ENCODE measurements at places on chromosomes 6 and 20.
A peak's percentile ranks its signal among the peaks of the same experiment; 100 is the strongest.

GRCh38 chr6:63352069-63352543 lies 32.3 kb upstream of the LGSN start:
- peak; percentile 27 for DNase-seq
- H3K4me1 ChIP-seq: peaks cover 18% of the 10 kb centered on the region
- no peak overlapping the region for H3K27ac ChIP-seq
- no peak overlapping the region for H3K4me3 ChIP-seq
- H3K36me3 ChIP-seq: no peaks in the 10 kb centered on the region
- no peaks in the 10 kb centered on the region for H3K27me3 ChIP-seq

GRCh38 chr6:4844108-4844507 lies 67.9 kb downstream of the CDYL start:
- H3K4me1 ChIP-seq: no peaks in the 10 kb centered on the region
- no peak overlapping the region for H3K4me3 ChIP-seq
- no peak overlapping the region for H3K27ac ChIP-seq
- no peaks in the 10 kb centered on the region for H3K36me3 ChIP-seq

- H3K27me3 ChIP-seq: no peaks in the 10 kb centered on the region
- no peaks in the 10 kb centered on the region for H3K4me1 ChIP-seq
- no peak overlapping the region for H3K27ac ChIP-seq
- H3K36me3 ChIP-seq: no peaks in the 10 kb centered on the region
- no peak for DNase-seq
These were observed 174.0 kb downstream of the BCKDHB start for GRCh38 chr6:80280262-80281010.

DNA sequence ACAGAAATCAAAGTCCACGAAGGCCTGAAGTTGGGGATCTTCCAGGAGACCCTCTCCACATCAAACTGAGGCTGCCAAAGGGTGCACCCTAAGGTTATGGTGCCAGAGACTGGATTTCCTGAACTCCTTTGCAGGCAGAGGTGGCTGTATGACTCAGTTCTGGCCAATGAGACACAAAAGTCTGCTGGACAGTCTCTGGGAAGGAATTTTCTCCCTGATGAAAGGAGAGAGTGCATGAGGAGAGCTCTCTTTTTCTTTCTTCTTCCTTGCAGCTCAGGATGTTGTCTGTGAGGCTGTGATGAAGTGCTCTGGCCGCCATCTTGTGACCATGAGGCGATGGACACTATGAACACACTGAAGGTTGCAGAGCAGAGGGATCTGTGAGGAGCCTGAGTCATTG lies 85.2 kb downstream of the MDGA1 start:
- H3K27me3 ChIP-seq: no peaks in the 10 kb centered on the region
- no peak for DNase-seq

- H3K4me3 ChIP-seq: no peak overlapping the region
- H3K4me1 ChIP-seq: no peaks in the 10 kb centered on the region
- H3K27me3 ChIP-seq: no peaks in the 10 kb centered on the region
- H3K36me3 ChIP-seq: no peaks in the 10 kb centered on the region
These were observed 184.2 kb upstream of the RALGAPA2 start for GRCh38 chr20:20896606-20897005.

GRCh38 chr6:132390451-132390850 lies 10.8 kb downstream of the MOXD1 start:
- no peak overlapping the region for H3K4me3 ChIP-seq
- no peak for DNase-seq
- peaks cover 5% of the 10 kb centered on the region for H3K4me1 ChIP-seq
- no peak overlapping the region for H3K27ac ChIP-seq

DNA sequence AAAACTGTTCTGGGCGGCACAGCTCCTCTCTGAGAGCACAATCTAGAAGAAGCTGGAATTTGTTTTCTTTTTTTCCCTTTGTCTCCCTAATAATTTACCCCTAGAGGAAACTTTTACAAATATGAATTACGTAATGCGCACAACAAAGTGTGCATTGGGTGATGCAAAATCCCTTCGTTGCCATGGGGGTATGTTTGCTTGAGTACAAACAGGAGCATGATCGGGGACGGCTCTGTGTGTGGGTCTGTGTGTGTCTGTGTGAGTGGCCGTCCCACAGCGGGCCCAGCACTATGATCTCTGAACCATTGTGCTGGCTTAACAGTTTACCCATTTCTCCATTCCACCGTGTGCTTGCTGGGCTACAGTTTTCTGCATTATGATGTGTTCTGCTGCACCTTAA lies 278.2 kb downstream of the CDC5L start:
- no peaks in the 10 kb centered on the region for H3K4me1 ChIP-seq
- H3K36me3 ChIP-seq: no peaks in the 10 kb centered on the region
- no peak for DNase-seq
- no peaks in the 10 kb centered on the region for H3K27me3 ChIP-seq
- H3K4me3 ChIP-seq: no peak overlapping the region
